ENCODE measurements at places on chromosomes 6 and 20.

DNA sequence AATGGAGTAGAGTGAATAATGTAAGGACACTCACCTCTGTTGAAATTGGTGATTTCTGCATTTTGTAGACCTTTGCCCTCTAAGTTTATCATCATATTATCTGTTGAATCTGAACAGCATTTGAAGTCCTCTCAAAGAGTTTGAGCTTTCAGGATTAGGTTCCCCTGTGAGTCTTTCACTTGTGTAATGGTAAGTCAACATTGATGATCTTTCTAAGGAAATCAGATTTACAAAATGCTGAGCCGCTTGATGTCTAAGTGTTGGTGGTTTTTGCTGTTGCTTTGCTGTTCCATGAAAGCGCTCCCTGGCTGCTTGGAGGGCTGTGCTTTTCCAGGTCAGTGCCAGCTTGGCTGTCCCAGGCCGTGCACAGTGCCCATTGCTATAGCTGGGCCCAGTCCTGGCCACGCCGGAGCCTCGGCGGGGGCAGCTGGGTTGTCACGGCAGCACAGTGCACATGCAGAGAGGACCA, 33.8 kb upstream of the KIF25 start:
- DNase-seq, result no peak

DNA sequence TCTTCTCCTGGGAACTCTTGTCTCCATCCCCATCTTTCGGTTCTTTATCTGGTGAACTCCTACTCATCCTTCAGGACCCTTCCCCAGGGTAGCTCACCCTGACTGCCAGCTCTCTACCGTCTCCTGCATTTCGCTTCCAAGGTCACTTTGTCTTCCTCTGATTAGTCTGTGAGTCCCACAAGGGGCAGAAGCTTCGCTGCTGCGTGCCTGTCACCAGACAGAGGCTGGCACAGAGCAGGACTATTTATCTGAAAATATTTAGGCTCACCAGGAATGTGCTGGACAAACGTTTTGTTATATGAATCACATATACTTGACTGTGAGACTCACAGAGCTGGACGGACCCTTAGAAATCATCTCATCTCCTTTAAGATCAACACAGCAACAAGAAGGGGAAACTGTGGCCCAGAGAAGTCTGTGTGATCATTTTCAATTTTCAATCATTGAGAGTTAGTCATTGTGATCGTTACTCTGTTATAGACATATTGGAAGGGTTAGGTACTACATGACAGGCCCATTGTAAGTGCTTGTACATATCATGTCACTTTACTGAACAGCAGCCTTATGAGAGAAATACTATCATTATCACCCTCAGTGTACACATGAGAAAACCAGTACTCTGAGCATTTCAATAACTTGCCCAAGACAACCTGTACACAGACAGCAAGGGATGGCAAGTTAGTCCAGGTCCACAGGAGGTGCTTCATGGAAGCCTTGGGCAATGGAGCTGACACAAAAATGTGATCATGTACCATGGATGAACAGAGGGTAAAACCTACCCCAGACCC, 51.4 kb downstream of the JPH2 start:
- no peak for DNase-seq

DNA sequence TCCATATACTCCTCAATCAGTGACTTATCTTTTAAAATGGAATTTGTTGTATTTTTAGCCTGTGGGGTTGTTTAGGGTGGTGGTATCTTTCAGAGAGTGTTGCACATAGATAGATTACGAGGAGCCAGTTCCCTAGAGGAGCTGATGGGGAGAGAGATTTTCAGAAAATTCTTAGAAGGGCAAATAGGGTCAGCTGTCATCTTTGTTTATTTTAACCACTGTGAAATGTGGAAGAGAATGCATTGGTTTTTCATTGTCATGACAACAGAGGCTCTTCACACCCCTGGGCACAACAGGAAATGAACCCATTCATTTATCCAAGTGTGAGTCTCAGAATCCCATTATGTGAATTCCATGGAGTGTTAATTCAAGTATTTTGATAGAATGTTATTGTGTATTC, 188.4 kb downstream of the JARID2 start:
- DNase-seq, result no peak

- no peak for DNase-seq
Observed at GRCh38 chr6:100134703-100135102, 140.7 kb upstream of the MCHR2 start.

- DNase-seq, result no peak
Observed at GRCh38 chr6:137711972-137712371, 155.1 kb upstream of the TNFAIP3 start.

DNA sequence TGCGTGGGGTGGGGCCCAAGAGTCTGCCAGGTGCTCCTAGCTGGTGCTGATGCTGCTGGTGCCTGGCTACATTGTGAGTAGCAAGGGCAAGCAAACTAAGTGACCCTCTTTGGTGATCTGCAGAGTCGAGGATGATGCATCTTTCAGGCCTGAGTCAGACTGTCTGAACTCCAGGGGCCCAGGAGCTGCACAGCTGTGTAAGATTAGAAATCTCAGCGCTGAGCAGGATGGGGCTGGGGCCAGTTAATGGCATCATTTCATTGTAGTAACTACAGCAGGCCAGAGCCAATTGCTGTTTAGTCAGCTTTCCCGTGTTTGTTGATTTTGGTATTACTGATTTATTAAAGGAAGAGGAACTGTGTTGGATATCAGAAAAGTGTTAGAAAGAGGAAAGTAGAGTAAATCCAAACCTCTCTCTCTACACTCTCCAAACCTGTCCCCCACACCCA, 365.2 kb downstream of the PAX1 start:
- no peak for DNase-seq

DNA sequence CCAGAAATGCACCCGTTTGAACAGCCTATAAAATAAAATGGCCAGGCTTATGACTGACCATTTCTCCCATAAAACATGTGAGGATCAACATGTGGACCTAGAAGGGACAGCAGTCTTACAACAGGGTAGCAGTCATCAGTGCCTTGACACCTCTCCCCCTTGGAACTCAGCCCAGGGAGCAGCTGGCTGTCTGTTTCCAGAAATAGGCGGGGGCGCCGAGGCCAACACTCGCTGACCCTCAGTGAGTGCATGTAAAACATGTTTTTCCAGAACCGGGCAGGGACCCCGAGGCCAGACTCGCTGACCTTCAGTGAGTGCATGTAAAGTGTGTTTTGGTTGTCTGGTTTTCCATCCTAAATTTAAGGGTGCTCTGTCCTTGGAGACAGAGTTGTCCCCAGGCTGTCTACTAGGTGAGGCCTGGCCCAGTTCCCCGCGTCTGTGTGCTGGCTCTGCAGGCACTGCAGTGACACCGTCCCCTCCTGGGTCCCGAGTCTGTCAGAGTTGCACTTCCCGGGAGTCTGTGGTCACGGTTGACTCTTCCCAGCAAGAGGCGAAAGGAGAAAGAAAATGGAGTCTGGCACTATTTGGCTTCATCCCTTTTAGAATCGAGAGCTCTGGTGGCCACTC, 19.8 kb upstream of the ADRM1 start:
- no peak for DNase-seq

GRCh38 chr6:53795340-53795701, 516 bp downstream of the LRRC1 start:
- no peak for DNase-seq

DNA sequence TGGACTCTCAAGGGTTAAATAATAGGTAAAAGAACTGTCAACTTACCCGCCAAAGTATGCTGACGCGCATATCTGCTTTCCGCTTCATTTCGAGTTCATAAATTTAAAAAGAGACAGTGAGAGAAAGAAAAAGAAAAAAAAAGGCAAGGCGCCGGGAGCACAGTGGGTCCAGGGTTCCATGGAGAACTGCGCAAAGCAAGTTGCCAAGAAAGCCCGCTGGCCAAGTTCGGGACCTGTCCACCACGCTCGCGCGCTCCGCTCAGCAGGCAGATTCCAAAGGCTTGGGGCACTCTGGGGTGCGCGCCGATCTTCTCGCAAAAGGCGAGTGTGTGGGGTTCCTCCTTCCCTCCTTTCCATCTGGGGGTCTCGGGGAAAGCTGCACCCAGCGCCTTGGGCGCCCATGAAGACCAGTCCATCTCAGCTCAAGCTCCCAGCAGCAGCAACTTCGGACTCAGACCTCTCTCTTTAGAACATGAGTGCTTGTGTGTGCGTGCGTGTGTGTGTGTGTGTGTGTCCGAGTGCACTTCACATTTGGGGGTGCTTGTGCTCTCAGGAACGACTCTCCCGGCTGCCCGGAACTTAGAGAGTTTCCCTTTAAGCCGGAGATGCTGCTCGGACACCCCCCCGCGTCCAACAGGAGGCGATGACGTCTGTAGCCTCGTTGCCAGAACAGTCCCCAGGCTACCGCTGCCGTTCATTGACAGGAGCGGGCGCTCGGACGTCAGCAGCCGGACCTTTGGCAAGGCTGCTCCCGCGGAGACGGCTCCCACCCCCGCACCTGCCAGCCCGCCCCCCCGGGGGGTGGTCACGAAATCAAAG, 180.0 kb downstream of the TBXT start:
- no peak for DNase-seq

GRCh38 chr20:63968928-63969760, 586 bp downstream of the ZNF512B start:
- peak; percentile 38 for DNase-seq

DNA sequence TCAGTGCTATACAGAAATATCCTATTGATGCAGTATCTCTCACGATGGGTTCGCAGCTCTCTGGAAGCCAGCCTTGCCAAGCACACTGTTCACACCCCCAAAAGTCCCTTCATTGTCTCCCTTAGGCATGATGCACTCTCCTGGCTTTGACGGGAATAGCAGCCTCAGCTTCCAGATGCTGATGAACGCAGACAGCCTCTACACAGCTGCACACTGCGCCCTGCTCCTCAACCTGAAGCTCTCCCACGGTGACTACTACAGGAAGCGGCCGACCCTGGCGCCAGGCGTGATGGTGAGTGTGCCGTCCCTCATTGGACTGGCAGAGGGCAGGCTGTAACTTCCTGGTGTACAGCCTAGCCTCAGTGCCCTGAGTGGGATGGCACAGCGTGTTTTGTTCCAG, 60.0 kb upstream of the PBOV1 start:
- no peak for DNase-seq

DNA sequence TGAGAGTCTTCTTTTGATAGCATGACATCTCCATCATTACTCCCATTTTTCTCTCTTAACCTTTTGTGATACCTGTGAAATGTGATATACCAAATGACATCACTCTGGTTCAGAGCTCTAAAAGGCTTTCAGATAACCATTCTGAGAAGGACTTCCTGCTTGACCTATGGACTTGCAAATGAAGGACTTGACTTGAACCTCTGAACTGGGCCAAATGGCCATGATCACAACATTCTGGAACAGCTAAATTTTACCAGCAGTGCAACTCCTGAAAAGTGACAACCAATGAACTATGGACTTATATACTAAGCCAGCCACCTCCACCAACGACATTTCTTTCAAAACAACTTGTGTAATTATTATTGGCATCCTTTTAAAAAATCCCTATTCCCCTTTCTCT, 1085.8 kb upstream of the CITED2 start:
- DNase-seq, result no peak

GRCh38 chr20:6665161-6665560, 102.3 kb upstream of the BMP2 start:
- no peak for DNase-seq

- no peak for DNase-seq
Observed at GRCh38 chr6:166707045-166707444, 80.0 kb upstream of the RPS6KA2 start.

Data from activated naive CD4-positive, alpha-beta T cell treated with Interleukin-2 at 50 U/mL for 16 hours (primary cell).